ENCODE measurements at places on chromosomes 11 and 22. TPM values are rescaled to one million over a fixed set of nuclear protein-coding genes. Genes with fewer than 3 reads are reported as not detected.

GRCh38 chr11:32186118-32186517 lies 95.2 kb downstream of the RCN1 start:
- DNase-seq = no peak

DNA sequence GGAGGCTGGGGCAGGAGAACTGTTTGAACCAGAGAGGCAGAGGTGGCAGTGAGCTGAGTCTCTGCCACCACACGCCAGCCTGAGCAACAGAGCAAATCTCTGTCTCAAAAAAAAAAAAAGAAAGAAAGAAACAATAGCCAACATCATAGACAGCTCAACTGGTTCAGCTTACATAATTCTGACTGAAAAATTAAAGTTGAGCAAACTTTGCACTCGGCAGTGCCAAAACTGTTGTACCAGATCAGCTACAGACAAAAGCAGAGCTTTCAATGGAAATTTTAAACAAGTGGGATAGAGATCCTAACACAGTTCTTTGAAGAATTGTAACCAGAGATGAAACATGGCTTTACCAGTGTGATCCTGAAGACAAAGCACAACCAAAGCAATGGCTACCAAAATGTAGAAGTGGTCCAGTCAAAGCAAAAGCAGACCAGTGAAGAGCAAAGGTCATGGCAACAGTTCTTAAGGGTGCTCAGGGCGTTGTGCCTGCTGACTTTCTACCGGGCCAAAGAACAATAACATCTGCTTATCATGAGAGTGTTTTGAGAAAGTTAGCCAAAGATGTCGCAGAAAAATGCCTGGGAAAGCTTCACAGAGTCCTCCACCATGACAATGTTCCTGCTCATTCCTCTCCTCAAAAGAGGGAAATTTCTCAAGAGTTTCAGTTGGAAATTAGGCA lies 59.3 kb downstream of the TTC28 start:
- no peak for DNase-seq

DNA sequence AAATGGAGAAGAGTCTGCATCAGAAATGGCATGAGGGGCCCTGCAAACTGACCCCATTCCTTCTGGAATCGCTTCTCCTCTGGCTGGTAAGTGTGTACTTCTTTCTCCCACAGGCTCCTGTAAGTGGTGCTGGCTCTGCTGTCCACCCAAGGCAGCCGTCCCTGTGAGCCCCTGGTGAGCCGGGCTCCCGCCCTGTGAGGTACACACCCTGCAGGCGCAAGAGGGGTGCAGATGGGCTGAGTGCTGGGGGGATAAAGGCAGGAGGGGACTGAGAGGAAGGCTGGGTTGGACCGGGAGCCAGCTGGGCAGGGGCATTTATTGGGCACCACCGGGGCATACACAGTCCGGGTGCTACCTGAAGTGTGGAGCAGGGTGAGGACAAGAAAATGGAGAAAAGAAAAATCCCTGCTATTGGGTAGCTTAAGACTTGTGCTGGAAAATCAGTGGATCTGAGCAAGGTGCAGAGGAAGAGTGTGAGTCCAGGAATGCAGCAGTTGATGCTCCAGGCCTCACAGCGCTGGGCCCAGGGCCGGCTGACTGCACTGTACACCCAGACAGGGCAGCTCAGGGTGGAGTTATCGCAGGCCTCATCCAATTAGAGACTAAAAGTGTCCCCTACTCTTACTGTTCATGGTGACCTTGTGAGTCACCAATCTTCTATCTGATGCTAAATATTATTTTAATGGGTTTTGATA lies 455.1 kb upstream of the B3GAT1 start:
- no peak for DNase-seq

- no peak for DNase-seq
Observed at GRCh38 chr11:11856638-11857037, 14.9 kb downstream of the USP47 start.

DNA sequence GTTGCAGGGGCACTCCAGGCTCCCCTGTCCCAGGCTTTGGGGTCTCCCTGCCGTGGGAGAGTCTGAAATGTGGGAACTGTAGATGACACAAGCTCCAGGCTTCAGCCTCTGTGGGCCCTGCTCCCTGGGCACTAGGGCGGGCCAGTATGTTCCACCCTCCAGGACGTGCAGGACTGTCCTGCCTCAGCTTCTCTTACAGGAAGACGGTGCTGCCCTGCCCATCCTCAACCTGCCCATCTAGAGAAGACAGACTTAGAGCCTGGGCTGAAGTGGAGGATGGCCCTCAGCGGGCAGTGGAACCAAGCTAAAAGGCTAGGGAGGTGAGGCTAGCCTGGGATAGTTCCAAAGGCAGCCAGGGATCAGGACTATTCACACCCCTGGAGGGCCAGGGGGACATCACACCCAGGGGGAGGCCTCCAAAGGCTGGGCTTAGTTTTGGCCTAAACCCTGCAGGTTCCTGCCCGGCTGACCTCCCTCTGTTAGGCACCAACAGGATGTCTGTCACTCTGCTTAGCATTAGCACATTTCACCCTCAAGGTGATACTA lies 4.0 kb upstream of the CERK start:
- no peak for DNase-seq

GRCh38 chr22:45181766-45182165 lies 18.0 kb downstream of the NUP50 start:
- no peak for DNase-seq

GRCh38 chr11:11535611-11536010 lies 86.2 kb downstream of the GALNT18 start:
- no peak for DNase-seq

- no peak for DNase-seq
Observed at GRCh38 chr11:111310723-111311122, 12.4 kb downstream of the POU2AF3 start.

DNA sequence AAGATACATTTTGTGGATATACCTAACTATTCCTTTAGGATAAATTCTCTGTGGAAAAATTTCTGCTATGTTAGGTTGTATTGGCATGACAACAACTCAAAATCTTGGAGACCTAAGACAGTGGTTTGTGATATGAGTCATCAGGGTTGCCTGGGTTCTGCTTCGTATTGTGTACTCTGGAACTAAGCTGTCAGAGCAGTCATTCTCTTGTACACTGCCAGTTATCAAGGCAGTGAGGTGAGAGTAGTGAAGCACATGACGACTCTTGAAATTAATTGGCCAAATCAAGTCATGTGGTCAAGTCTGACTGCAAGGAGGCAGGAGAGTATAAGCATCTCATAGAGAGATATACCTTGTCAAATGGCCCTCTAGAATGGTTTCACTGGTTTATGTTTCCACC lies 104.4 kb downstream of the FANCF start:
- no peak for DNase-seq

GRCh38 chr11:66192181-66192863 lies 76.1 kb upstream of the RAB1B start:
- no peak for DNase-seq

DNA sequence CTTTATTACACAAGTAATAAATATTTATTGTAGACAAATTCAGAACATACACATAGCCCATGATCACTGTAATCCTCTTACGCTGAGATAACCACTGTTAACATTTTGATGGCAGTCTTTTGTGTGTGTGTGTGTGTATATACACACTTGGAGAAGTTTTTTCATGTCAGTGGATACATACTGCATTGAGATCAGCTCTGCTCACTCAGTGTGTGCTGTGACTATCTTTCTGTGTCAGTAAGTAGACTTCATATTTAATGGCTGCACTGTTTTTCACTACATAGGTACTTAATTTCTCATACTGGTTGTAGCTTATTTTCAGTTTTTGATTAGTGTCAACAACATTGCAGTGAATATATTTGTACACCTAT lies 82.9 kb downstream of the FAM83F start:
- DNase-seq = no peak

GRCh38 chr22:42786606-42787356 lies 66.1 kb upstream of the A4GALT start:
- DNase-seq = no peak

DNA sequence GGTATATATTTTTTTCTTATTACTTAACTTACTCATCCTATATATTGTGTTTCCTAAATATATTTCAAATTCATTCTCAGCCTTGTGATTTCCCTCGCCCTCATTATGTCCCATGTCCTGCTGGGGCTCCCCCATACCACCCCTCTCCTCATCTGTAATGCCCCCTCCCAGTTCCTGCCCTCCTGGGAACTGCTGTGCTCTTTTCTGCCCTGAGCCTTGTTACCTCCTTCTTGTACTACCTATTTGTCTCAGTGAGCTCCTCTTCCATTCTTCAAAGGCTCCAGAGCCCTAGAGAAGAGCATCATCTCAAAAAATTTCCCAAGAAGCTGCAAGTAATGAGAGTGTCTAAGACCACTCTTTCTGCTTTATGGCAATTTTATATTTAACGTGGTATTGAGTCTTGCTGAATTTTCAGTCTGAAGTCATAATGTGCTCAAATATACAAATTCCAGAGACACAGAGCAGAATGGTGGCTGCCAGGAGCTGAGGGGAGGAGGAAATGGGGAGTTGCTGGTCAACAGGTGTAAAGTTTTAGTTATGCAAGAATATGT lies 66.5 kb upstream of the TOP3B start:
- no peak for DNase-seq

- DNase-seq = no peak
Observed at GRCh38 chr11:87659807-87660206, 515.4 kb downstream of the RAB38 start.

DNA sequence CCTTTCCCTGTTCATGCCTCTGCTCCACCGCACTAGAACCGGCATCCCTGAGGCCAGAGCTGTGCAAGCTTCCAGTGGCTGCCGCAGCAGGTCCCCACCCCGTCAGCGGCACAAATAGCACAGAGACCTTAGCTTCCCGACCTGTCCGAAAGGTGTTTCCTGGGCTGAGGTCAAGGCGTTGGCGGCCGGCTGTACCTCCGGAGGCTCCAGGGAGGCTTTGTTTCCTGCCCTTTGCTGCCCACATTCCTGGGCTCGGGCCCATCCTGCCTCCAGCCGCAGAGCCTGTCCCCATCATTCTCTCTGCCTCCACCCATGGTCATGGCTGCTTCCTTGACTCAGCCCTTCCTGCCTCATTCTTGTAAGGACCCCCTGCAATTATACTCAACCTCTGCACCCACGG lies 31.2 kb downstream of the ARHGAP8 start:
- DNase-seq = no peak

GRCh38 chr22:48941903-48942575 lies 885.6 kb downstream of the BRD1 start:
- no peak for DNase-seq

DNA sequence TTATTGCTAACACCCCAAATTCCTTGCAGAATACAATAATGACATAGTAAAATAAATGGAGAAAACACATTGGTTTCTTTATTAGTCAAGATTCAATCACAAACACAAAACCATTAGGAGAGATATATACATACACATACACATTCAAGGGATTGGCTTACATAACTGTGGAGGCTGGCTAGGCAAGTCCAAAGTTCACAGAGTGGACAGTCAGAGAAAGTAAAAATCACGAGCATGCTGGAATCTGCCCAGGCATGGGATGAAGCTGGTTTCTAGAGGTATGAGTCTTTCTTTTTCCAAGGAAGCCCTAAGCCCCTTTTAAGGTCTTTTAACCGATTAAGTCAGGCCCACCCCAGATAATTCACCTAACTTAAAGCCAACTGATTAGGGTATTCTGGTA lies 13.6 kb upstream of the OR56B1 start:
- no peak for DNase-seq

GRCh38 chr11:2462543-2462985 lies 17.8 kb downstream of the KCNQ1 start:
- no peak for DNase-seq

GRCh38 chr11:20048246-20048645 lies 112.0 kb downstream of the DBX1 start:
- DNase-seq = no peak

DNA sequence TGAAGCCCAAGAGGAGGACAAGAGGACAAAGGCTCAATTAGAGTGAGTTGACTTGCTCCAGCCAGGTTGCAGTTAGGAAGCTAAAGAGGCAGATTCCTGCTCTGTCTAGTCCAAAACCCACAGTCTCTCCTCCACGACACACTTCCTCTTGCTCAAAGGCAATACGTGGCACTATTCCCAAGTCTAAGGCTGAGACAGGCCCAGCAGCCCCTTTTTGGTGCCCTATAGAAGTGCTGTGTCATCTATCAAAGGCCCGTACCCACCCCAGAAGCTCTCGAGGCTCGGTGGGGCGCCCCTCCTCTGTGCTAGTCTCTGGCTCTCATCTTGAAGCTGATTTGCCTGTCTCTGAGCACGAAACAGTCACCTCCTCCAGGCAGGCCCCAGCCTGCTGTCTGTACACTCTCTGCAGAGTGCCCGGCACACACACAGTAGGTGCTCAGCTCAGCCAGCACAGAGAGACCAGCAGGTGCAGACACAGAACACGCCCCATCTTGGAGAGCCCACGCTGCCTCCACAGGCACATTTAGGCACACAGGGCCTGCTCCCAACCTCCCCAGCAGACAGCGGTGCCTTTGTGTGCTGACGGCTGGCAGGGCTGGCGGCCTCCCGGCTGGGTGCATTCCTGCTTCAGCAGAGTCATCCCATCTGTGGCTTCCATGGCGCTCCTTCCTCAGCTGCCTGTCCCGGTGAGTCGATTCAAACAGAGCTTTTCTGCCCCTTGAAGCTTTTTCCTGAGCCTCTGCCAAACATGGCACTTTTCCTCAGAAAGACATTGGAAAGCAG lies 52.8 kb downstream of the MYH9 start:
- no peak for DNase-seq

DNA sequence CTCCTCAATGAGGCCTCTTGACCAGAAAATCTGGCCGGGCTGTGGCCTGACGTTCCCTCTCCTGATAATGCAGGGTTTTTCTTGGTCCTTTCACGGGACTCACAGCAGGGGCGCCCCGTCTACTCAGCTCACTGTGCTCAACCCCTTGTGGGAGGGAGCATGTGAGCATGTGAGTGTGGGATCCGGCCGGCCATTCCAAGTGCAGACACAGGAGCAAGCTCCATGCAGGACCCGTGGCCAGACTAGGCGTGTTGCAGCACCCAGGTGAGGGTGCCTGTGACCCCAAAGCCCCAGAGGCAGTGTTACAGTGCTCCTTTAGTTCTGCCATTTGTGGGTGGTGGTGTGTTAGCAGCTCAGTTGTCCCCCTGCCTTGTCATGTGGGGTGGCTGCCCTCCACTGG lies 18.0 kb downstream of the DHCR7 start:
- DNase-seq = no peak

GRCh38 chr11:57638005-57638781 lies 11.5 kb downstream of the YPEL4 start:
- DNase-seq = peak; percentile 81

- DNase-seq = no peak
Observed at GRCh38 chr11:114977651-114978050, 299.3 kb downstream of the NXPE2 start.

GRCh38 chr11:1293619-1294015 lies 15.8 kb downstream of the TOLLIP start:
- DNase-seq = no peak

- DNase-seq = no peak
Observed at GRCh38 chr22:32023251-32023827, 19.7 kb upstream of the SLC5A1 start.

- DNase-seq = no peak
Observed at GRCh38 chr22:32684822-32685187, 116.7 kb upstream of the TIMP3 start.

GRCh38 chr11:118610773-118611432 lies 3.5 kb downstream of the PHLDB1 start:
- DNase-seq = no peak

Gene CLDN5
- polyA plus RNA-seq = 19.6 TPM

Gene NAALAD2
- polyA plus RNA-seq = 33.5 TPM

Gene SCGB2A2
- polyA plus RNA-seq = not detected

Gene OR52E2
- not detected for polyA plus RNA-seq

Gene TOM1
- polyA plus RNA-seq = 36.6 TPM

Gene MMP8
- not detected for polyA plus RNA-seq

Gene ZNF215
- polyA plus RNA-seq = 3.8 TPM

Gene OR8G5
- not detected for polyA plus RNA-seq

Gene FAM111B
- polyA plus RNA-seq = 11.5 TPM

Gene ZNHIT2
- 3.8 TPM for polyA plus RNA-seq

Gene SHANK3
- polyA plus RNA-seq = 10.2 TPM

Gene GDPD4
- polyA plus RNA-seq = 0.46 TPM

Gene AP5B1
- polyA plus RNA-seq = 2.7 TPM

All from left renal pelvis (tissue), 4 donors.